ENCODE measurements at places on chromosomes 2 and 18.

GRCh38 chr18:2244641-2245040 lies 326.7 kb downstream of the METTL4 start:
- DNase-seq: no peak

DNA sequence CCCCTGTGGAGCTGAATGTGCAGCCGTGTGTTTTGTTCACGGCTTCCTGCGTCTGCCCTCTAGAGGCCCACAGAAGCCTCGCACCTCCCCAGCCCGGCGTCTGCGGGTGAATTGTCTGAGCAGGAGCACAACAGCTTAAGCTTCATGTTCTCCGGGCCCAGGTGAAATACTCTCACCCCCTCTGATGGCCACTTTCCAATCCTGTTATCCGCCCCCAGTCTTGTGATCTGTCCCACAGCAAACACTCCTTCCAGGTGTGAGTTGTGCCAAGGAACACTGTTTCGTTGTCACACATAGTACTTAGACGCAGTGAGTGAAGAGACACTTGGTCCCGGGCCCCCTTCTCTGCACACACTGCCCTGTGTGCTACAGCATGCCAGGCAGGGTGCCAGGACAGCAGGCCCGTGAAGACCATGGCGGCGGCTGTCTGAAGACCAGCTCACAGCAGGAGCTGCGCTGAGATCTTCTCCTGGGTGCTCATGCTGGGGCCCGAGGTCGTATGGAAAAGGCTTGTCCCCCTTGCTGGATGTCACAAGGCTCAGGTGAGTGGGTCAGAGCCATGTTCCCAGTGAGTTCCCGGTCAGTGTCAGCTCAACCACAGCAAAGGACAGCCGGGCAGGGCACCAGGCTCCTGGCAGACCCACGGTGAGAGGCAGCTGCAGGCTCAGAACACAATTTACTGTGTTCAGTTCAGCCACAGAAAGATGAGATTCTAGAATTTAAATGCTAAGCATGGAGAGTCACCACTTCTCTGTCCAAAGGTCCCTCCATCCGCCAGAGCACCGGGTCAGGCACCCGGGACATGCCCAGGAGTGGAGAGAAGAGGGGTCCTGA lies 6.8 kb upstream of the PXDN start:
- DNase-seq: peak; percentile 9

GRCh38 chr2:23918837-23919489 lies 8.0 kb downstream of the ATAD2B start:
- no peak for DNase-seq

DNA sequence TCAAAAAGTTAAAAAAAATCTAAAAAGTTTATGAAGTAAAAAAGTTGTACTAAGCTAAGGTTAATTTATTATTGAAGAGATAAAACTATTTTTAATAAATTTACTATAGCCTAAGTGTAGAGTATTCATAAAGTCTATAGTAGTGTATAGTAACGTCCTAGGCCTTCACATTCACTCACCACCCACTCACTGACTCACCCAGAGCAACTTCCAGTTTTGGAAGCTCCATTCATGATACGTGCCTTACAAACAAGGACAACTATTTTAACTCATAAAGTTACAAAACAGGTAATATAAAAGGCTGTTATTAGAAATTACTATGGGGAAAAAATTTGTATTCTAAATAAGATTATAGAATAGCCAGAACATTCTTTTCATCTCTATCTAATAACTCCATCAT lies 158.9 kb upstream of the FN1 start:
- no peak for DNase-seq

DNA sequence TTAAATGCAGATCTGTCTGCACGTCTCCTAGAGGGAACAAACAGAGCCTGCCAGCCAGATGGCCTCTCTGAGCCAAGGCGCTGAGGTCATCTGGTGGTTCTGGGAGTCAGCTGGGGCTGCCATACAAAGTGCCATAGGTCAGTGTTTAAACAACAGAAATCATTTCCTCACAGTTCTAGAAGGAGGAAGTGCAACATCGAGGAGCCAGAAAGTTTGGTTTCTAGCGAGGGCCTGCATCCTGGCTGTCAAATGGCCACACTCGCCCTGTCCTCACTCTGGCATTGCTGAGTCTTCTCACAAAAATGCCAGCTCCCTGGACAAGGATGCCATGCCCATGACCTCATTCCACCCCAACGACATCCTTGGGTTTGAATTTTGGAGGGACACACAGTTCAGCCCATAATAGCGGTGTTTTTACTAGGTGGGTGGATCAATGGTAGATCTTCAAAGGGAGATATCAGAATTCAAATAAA lies 59.6 kb downstream of the MYT1L start:
- no peak for DNase-seq

DNA sequence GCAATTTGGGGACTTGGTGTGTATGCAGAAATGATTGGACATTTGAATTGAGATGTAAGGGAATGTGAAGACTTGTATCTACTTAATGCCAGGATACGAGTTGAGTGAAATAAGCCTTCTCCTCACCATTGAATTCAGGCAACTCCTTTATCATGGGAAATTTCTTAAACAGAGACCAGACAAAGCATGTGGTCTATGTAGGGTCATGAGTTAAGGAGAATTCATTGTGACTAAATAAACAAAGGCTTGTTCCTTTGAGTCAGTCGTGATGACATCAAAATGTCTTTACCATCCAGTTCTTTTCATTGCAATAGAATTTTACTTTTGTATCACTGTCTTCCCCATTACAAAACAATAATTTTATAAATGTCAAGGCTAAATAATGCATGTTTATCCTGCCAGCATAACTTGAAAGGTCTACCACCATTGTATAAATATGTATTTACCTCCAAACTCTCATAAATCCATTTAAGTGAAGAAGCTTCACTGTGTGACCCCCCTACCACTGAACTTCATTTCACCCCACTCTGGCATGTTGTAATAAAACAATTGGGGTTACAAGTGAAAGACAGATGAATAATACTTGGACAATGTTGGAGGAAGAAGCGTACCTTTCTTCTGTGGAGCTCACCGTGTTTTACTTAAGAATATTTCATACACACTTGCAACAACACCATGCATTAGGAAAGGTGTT lies 149.4 kb downstream of the EPHA4 start:
- DNase-seq: no peak

DNA sequence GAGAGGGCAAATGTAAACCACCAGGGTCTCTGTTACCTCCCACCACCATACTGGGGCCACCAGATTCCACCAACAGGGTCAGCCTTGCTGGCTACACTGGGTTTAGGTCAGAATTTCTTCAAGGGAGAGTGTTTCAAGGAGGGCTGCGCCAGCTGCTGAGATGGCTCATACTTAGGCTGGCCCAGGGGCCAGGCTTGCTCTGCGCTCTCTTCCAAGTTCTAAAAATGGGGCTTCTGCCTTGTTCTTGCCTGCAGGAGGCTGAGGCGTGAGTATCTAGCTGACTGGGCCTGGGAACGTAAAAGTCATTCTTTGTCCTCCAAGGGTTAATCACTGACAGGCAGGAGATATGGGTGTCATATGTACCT lies 28.1 kb downstream of the MRPL33 start:
- DNase-seq: no peak

- no peak for DNase-seq
Observed at GRCh38 chr2:46666754-46667153, 187.4 kb downstream of the TMEM247 start.

GRCh38 chr2:207394812-207395534 lies 134.8 kb upstream of the CREB1 start:
- no peak for DNase-seq

DNA sequence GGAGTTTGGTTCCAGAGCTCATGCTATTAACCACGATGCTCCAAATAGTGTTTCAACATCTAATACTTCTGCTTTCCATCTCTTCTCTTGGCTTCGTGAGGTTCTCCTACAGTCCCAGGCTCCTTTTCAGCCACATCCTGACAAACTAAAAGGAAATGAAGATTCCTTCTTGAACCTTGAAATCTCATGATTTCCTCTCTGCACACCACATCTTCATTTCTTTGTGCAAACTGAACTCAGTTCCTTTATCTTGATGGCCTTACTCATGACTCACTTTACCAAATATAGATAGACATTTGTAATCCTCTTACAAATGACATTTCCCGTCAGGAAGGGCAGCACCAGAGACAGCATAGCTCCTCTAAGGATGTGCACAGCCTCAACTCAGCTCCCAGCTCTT lies 50.0 kb upstream of the ITGA4 start:
- DNase-seq: peak; percentile 99

DNA sequence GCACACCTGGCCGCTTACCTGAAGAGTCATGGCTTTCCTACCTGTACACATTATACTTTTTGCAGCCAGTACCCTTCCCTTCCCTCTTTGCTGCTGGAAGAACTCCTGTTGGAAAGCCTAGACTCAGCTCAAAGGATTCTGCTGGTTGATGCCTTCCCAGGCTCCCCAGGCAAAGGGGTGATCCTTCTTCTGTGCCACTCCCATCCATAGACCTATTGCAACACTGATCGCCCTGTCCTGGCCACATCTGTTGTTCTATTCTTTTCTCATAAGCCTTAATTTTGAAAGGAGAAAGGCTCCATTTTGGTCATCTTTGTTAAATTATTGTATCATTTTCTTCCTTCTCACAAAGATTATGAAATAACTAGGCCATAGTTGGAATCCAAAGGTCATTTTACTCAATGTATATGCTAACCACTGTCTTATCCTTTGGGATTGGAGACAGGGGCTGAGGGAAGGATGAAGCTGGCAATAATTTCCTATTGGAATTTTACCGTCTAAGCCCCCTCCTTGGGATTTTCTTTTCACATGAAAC lies 3.4 kb upstream of the PRKCE start:
- no peak for DNase-seq

- no peak for DNase-seq
Observed at GRCh38 chr18:79795446-79795845, 2.3 kb upstream of the KCNG2 start.

DNA sequence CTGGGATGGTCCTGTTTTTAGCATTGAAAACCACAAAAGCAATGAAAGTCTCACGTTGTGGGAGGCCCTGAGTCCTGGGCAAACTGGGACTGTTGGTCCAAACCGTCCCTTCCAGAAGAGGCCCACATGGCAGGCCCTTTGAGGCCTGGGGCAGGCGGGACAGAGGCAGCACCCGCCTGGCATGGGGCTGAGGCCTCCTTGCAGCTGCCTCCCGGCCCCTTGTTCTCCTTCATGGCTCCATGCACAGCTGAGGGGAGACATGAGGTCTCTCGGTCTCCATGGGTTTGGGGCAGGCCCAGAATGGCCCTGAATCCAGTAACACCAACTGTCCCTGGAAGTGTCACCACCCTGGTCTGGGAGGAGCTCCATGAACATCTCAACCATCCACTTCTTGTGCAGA lies 61.9 kb downstream of the RRM2 start:
- DNase-seq: no peak

- no peak for DNase-seq
Observed at GRCh38 chr18:9140381-9140780, 3.8 kb downstream of the ANKRD12 start.

- DNase-seq: no peak
Observed at GRCh38 chr18:10518595-10519255, 7.1 kb upstream of the NAPG start.

- no peak for DNase-seq
Observed at GRCh38 chr18:42536442-42536841, 579.0 kb downstream of the RIT2 start.

- DNase-seq: peak; percentile 64
Observed at GRCh38 chr2:12176623-12177454, 430.4 kb downstream of the LPIN1 start.

- no peak for DNase-seq
Observed at GRCh38 chr2:149020432-149020851, 18.1 kb upstream of the LYPD6B start.

DNA sequence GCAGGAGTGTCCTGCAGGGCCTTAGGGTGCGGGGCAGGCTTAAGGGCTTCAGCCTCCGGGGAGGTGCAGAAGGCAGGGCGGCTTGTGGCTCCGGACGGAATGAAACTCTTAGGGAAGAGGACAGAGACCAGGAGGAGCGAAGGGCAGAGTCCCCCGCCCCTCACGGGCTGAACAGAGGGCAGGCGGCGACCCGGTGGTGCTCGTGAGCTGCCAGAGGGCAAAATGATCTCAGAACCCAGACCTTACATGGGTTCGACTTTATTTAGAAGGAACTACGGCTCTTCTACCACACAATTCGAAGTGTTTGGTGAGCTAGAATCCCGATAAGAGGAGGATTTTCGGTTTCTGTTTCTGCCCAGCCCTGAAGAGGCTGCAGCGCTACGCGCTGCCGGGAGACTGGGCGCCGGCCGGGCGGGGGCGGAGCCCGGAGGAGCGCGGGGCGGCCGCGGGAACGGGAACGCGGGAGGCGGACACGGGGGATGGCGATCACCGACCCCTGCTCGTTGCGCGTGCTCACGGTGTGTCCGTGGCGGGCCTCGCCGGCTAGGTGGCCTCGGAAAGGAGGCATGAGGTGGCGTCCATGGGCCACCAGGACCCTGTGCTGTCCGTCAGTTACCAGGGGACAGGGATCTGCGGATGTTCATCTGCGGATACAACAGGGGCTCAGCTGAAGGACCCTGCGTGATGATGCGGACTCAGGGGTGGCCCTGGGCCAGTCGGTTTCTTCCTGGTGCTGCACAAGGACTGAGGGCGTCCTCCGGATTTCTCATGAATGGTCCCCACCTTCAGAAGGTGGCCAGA lies 4.2 kb upstream of the SP100 start:
- peak; percentile 7 for DNase-seq

GRCh38 chr2:134934641-134935040 lies 16.0 kb downstream of the CCNT2 start:
- no peak for DNase-seq

DNA sequence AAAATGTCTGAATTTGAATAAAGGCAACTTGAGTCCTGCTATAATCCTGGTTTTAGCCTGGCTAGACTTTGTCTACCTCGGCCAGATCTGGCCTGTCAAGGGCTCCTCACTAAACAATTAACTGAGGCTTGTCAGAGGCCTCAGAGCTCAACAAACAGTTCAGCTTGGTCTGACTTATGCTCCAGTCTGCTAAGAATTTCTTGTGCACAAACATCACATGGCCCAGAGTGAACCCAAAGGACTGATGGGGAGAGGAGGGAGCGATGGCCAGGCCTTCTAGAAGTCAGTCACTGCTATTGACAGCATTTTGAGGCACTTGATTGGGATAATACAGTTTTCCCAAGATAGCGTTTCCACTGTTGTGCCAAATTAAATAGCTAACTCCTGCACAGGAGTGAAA lies 555.1 kb upstream of the ID2 start:
- DNase-seq: no peak

GRCh38 chr2:58304843-58305242 lies 63.7 kb upstream of the FANCL start:
- DNase-seq: no peak
